ENCODE measurements at places on chromosomes 11 and 22. TPM values are rescaled to one million over a fixed set of nuclear protein-coding genes. Genes with fewer than 3 reads are reported as not detected.

DNA sequence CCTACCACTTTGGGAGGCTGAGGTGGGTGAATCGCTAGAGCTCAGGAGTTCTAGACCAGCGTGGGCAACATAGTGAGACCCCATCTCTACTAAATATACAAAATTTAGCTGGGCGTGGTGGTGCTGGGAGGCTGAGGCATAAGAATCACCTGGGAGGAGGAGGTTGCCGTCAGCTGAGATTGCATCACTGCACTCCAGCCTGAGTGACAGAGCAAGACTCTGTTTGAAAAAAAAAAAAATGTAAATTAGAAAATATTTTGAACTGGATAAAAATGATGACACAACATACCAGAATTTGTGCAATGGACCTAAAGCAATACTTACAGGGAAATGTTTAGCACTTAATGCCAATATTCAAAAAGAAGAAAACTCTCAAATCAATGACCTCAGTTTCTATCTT, 46.4 kb downstream of the ATG16L2 start:
- peaks cover 35% of the 10 kb centered on the region for H3K4me1 ChIP-seq
- no peaks in the 10 kb centered on the region for H3K27me3 ChIP-seq
- DNase-seq = no peak

DNA sequence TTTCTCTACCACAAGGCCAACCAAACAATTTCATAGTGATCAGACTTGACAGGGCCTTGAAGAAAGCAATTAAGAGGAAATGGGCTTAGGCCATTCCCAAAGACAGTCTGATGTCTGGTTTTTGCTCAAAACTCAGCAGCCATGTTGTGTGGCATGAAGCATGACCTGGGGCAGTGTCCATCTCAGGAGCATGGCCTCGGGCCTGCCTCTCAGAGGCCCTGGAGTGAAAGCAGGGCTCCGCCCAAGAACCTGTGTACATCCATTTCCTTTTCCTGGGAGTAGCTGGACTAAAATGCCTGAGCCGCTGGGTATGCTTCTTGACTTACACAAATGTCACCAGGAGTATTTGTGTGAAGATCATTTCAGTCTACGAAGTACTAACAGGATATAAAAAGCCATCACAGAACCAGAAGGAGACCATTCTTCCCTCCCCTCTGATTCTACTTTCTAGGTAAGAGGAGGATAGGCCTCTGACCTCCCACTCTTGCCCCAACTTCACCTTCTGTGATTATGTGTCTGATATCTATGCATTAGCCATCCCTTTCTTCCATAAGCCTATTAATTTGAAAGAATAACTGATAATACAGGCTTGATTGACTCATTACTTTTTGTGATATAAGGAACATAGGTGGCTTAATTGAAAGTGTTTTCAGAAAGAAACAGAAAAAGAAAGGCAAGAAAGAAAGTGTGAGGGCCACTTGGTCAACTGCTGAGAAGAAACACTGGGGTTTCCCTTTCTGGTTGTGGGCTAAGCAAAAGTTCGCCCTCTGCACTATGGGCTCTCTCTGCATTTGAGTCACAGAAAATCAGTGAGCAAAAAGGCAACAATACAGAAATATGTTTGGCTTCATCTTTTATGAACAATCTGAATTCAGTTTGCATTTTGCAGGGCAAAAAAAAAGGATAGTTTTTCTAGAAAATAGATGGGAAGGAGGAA, 188.6 kb upstream of the MTMR2 start:
- DNase-seq = no peak
- H3K4me1 ChIP-seq = no peaks in the 10 kb centered on the region

GRCh38 chr11:126090452-126090851, 27.8 kb upstream of the CDON start:
- H3K4me3 ChIP-seq = no peak overlapping the region
- H3K27ac ChIP-seq = no peak overlapping the region
- H3K4me1 ChIP-seq = no peaks in the 10 kb centered on the region
- no peaks in the 10 kb centered on the region for H3K36me3 ChIP-seq

- no peak for DNase-seq
- H3K36me3 ChIP-seq = no peaks in the 10 kb centered on the region
- H3K4me3 ChIP-seq = no peak overlapping the region
- H3K27ac ChIP-seq = no peak overlapping the region
- no peaks in the 10 kb centered on the region for H3K27me3 ChIP-seq
Observed at GRCh38 chr11:20429216-20429615, 41.7 kb downstream of the PRMT3 start.

- no peak overlapping the region for H3K27ac ChIP-seq
- no peaks in the 10 kb centered on the region for H3K27me3 ChIP-seq
- DNase-seq = no peak
- H3K4me3 ChIP-seq = no peak overlapping the region
- no peaks in the 10 kb centered on the region for H3K4me1 ChIP-seq
Observed at GRCh38 chr11:134882141-134882540, 470.1 kb upstream of the B3GAT1 start.

SMC1B gene
- 24.7 TPM for total RNA-seq

LYVE1 gene
- total RNA-seq = 7.5 TPM

FREY1 gene
- total RNA-seq = 22.7 TPM

DNA sequence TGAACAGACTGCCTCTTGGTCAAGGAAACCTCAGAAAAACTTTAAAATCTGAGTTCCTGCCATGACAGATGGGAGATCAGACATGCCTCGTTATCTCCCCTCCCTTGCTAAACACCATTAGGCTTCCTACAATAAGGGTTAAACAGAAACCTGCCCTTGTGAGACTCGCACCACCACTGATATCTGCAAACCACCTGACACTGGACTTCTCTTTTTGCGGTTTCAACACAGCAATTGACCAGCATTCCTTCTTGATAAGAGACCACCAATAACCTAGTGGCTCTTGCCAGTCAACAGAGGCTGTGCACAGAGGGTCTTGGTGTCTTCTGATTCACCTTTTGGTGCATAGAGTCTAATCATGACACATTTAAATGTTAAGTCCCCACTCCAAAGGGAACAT, 4.4 kb downstream of the OR5M8 start:
- no peak overlapping the region for H3K27ac ChIP-seq
- no peak overlapping the region for H3K4me3 ChIP-seq
- H3K36me3 ChIP-seq = no peaks in the 10 kb centered on the region

Measured in testis (tissue), 5 donors.